ENCODE measurements at places on chromosomes 5 and 9.

DNA sequence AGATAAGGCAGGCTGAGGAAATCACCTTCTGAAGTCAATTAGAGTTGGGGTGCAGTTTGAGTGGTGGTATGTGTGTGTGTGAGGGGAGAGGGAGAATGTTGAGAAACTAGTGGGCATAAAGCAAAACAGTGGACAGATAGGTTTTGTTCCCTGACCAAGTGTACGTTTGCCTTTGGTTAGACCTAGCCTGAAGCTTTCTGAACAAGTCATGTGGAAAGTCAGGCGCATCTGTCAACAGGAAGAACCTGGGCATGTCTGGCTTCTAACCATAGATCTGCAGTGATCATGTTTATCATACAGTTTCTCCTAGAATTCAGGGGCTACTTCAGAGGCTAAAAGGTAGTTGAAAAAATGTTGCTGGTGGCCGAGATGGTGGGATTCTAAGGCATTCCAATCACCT is 143.2 kb upstream of the PCA3 start:
- no peak for DNase-seq

DNA sequence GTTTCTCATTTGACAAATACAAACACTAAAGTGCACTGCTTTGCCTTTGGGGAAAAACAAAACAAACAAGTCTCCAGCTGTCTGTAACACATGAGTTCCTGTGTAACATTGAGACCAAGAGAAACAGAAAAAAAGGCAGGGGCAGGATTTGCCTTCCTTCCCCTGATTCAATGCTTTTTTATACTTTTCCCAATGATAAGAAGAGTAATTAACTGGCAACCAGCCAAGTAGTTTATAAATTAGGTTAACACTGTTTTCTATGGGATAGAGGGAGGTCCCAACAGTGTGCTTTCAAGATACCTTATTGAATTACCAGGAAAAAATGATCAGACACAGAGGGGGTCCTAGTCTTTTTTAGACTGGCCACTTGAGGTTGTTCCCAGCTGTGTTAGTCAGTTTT is 346.8 kb downstream of the TRIM36 start:
- DNase-seq = no peak

GRCh38 chr9:77820293-77820954 is 172.3 kb upstream of the GNA14 start:
- DNase-seq = no peak

DNA sequence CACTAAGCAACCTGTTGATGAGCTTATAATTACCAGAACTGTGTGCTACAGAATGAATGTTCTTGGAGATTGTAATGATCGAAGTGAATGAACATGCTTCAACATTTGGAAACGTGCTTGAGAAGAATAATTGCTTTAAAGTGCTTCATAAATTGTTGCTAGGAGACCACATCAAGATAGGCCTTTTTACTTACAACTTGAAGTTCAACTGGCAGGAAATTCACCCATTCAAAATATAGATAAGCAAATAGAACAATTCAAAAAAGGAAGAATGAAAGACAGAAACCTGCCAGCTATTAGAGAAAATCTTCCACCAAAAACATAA is 38.0 kb upstream of the SLC44A1 start:
- DNase-seq = no peak

DNA sequence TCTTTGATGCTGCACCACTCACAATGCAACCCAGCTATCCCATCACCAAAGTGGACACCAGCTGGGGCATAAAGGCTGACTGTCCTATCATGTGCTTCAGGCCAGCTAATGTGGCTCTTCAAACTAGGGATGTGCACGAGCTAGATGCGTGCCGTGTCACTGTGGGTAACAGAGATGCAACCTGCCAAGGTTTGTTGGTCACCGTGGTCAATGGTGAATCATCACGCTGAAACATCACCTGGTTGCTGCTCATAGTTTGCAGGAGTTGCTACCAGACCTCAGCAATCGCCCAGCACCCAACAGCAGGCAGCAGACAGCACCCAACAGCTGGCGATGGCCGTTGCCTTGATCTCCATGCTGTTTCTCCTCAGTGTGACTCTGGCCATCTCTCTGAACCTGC is 2.1 kb upstream of the PCDHGA1 start:
- no peak for DNase-seq

DNA sequence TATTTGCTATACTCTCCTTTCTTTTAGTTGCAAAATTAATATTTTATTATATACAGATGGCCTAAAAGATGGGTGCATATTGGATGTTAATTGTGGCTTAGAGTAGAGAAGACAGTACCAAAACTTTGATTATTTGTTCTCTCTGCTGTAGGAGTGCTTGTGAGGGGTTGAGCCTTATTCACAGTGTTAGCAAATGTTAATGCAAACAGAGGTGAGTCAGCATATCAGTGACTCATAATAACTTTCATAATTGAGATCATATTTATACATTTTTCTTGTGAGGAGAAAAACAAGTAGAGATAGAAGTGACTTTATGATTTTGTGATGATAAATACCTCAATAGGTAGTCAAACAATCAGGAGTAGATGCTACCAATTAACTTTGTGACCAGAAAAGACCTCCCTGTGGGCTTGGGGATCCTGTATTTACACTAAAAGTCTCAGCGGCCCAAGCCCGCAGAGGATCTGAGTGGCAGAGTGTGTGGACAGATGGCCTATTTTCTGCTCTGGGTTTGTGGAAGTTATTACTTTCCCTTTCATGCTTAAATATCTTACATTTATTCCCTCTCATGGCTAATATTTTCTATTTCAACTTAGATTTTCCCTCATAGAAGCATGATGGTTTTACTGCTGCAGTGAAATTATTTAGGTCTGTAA is 226.5 kb downstream of the TAF11L14 start:
- DNase-seq = no peak

DNA sequence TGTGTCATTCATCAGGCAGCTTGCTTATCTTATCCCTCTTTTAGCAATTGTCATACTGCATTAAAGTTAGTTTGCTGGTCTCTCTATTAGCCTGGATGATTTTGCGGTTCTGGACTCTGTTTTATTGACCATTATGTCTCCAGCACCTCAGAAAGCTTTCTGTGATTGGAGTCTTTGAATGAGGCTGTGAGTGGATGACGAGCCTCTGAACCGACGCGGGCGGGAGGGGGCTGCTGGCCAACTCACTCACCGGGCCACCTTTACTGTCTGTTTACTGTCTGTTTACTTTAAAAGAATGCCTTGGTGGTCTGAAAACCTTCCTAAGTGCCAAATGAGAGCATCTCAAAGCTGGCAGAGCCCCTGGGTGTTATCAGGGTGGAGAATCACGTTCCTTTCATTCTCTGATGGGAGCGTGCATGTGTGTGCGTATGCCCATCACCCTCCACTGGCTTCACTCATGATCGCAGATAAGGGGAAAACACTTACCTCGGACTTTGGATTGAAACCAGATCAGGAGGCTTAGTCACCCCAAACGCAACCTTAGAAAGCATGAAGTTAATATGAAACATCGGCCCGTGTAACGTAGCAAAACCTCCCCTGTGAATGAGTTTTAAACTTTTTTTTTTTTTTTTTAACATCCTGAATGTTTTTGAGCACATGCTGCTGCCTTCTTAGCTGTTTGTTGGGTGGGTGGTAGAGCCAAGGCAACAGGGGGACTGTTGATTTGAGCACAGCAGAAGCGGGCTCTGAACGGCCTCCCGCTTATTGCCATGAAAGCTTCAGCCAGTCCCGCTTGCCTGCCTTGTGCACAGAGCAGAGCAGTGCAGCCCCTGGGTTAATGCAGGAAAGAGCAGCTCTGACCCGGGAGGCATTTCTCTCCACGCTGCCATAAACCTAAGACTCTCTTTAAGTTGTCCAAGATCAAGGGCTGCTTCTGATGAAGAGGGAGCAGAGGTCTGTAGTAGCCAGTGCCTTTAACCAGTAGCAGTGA is 173.6 kb downstream of the GADD45G start:
- DNase-seq = no peak

DNA sequence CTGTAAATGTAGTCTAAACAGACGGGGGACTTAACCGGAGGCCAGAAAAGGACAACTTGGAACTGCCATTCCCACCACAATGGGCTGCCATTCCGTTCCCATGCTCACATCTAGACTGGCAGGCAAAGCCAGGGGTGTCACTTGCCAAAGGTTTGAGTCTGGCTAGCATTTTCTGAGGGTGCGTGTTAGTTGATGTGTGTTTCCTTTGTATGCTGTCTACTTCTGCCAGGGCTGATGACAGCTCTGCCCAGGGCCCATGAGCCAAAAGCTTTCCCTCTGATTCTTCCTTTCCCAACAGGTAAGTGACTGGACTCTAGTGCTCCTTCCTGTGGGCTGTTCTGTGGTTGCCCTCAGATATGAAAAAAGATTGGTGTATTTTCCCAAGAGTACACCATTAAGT is 68.0 kb downstream of the ZNF608 start:
- no peak for DNase-seq

DNA sequence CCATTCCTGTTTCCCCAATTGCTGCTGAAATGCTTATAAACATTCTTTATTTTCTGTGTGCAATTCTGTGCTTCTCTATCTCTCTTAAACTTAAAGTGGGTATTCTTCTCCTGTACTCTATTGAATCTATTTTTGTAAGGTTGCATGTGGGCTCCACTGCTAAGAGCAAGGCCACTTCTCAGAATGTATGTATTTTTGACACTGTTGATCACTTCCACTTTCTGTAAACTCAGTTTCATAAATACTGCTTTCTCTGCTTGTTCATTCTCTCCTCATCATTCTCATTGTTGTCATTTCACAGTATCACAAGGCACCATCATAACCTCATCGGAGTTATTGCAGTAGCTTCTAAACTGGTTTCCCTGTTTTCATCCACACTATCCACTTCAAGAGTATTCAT is 483.0 kb upstream of the CDH18 start:
- no peak for DNase-seq

- DNase-seq = no peak
These were observed 113.2 kb downstream of the PALM2AKAP2 start for GRCh38 chr9:109893241-109893640.
